Left lobe of liver (tissue), 2 donors: ENCODE measurements at places on chromosomes 6 and 20.

- DNase-seq = no peak
These were observed 778 bp downstream of the MCCD1 start for GRCh38 chr6:31529329-31530150.

DNA sequence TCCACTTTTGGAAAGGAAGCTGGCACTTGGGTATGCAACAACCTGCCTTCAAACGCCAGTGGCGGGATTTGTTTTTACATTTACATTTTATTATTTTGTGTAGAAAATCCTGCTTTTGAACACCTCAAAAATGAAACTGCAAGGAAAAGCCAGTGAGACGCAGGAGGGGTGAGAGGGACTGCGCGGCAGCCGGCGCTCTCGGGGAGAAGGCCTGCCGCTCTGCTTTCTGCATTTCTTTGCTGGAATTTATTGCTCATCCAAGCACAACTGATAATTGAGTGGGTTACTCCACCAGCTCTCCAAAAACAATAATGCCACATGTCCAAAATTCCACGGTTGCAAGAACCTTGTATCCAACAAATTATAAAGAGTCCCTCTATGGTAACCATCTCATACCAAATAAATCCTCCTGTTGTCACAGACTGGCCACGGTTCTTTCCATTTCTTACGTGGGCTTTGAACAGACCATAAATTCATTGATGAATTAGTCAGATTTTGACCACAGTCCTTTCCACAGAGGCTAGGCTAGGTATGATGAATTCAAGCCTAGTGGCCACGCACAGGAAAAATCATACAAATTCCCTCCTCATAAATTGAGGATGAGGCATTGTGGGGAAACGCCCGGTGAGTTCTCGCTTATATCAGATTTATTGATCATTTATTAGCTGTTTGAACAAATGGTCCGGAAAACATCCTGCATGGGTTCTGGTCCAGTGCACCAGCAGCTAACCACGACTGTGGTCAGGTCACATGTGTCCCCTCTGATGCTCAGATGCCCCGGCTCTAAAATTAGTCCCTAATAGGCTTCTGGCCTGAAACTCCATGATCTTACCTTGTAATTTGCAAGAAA, 31.6 kb upstream of the FOXC1 start:
- DNase-seq = no peak

GRCh38 chr6:114271405-114271804, 71.4 kb downstream of the HS3ST5 start:
- no peak for DNase-seq

- no peak for DNase-seq
These were observed 58.1 kb downstream of the RAB44 start for GRCh38 chr6:36755435-36756348.

DNA sequence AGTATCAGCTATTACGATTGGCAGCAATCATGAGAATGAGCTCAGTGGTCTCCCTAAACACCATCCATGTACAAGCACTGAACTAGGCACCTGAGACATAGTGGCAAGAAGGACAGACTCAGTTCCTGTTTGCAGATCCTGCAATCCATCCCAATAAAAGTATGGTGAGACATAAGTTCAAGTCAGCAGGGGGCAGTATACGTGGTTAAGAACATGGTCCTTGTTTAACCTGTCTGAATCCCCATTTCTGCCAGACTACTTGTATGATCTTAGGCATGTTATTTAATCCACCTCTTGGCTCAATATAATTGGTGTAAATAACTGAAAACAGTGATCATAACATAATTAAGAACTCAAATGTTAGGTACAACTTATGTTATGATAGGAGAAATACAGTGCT, 33.2 kb upstream of the PNISR start:
- no peak for DNase-seq

DNA sequence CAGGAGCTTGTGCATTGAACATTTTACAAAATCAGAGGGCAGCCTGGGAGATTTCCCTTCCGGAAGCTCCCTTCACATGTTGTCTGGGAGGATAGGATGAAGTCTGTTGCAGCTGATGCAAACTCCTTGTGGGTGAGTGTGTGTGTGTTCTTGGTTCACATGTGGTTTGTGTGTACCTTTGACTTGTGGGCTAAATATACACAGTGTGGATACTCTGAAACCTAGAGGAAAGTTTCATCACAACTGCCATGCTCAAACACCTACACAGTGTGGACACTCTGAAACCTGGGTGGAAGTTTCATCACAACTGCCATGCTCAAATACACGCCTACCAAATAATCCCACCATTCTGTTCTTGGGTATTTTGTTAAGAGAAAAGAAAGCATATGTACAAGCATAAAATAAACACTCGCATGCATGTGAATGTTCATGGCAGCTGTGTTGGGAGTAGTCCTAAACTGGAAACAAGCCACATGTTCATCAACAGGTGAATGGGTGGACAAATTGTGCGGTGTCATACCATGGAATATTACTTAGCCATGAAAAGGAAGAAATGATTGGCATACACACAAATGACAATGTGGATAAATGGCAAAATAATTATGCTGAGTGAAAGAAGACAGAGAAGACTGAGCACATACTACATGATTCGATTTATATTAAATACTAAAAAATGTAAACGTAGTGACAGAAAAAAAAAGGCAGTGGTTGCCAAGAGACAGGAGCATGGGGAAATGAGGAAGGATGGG, 1.8 kb downstream of the SCP2D1 start:
- DNase-seq = no peak
